ENCODE measurements at places on chromosomes 11 and 22.
A peak's percentile ranks its signal among the peaks of the same experiment; 100 is the strongest.

GRCh38 chr22:18978506-18978905 is 42.4 kb upstream of the PRODH start:
- no peak for DNase-seq

DNA sequence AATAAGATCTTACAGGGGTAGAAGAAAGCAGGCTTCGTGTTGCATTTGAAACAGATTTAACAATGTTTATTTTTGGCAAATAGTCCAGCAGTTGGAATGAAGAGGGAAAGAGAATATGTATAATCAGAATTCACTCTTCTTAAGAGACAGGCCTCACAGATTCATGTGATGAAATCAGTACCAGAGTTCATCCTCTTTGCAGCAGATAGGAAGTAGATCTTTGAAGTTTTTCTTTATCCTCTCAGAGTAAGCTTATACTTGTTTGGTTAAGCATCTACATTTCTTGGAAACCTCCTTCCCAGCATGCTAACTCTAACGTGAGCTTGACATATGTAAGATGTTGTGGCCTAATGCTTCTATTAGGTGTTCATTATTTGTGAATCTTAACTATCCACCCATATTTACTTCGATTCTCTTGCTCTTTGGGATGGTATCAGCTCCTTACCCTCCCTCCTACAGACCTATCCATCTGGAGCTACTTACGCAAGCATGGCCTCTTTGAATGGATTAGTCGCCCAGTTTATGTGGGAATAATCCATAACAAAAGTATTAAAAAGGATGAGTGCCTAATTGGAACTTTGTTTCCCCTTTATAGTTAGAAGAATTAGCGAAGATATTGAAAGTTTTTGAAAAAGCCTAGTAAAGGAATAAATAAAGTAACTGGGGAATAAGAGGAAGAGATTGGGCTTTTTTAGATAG is 80.1 kb downstream of the PRMT3 start:
- DNase-seq, result no peak

GRCh38 chr11:77150836-77151235 is 22.8 kb downstream of the MYO7A start:
- no peak for DNase-seq

- DNase-seq, result no peak
Observed at GRCh38 chr22:39686178-39686620, 115.6 kb downstream of the CACNA1I start.

- no peak for DNase-seq
Observed at GRCh38 chr11:60905047-60905446, 1.3 kb downstream of the PRPF19 start.

DNA sequence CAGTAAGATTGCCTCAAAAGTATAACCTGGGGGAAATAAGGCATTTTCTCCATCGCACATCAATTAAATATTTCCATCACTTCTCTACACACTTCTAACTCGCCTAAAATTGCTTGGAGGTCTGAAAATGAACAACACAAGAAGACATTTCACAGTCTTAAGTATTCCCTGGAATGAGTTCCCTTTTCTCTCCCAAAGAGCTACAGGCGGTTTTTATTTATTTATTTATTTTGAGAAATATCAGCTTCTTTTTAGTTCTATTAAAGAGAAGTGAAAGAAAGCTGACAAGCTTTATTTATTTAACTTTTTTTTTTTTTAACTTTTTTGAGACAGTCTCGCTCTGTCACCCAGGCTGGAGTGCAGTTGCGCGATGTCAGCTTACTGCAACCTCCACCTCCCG is 11.5 kb upstream of the PARVB start:
- DNase-seq, result no peak

GRCh38 chr11:35935390-35935789 is 8.5 kb upstream of the LDLRAD3 start:
- DNase-seq, result no peak

- DNase-seq, result no peak
Observed at GRCh38 chr11:2390725-2391151, 9.8 kb upstream of the TSSC4 start.

- DNase-seq, result peak; percentile 67
Observed at GRCh38 chr22:31089160-31090100, 8.3 kb downstream of the SMTN start.

GRCh38 chr11:110492321-110492685 is 62.6 kb downstream of the FDX1 start:
- DNase-seq, result no peak

DNA sequence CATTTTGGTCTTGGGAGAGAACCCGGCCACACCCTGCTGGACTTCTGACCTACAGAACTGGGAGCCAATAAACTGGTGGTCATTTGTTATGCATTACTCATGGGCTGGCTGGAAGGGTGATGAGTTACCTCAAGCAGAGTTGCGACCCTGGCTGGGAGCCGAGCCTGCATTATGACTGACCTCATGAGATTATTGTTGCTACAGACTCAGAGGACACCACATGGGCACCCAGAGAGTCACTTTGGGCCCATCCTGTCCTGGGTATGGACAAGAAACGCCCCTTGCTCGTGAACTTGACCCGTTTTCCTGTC is 531.7 kb downstream of the TBC1D22A start:
- no peak for DNase-seq

- DNase-seq, result no peak
Observed at GRCh38 chr11:115579181-115579825, 75.1 kb upstream of the CADM1 start.

GRCh38 chr11:106828976-106829375 is 189.3 kb downstream of the GUCY1A2 start:
- DNase-seq, result no peak

- DNase-seq, result no peak
Observed at GRCh38 chr11:36724742-36725385, 126.8 kb upstream of the RAG2 start.

DNA sequence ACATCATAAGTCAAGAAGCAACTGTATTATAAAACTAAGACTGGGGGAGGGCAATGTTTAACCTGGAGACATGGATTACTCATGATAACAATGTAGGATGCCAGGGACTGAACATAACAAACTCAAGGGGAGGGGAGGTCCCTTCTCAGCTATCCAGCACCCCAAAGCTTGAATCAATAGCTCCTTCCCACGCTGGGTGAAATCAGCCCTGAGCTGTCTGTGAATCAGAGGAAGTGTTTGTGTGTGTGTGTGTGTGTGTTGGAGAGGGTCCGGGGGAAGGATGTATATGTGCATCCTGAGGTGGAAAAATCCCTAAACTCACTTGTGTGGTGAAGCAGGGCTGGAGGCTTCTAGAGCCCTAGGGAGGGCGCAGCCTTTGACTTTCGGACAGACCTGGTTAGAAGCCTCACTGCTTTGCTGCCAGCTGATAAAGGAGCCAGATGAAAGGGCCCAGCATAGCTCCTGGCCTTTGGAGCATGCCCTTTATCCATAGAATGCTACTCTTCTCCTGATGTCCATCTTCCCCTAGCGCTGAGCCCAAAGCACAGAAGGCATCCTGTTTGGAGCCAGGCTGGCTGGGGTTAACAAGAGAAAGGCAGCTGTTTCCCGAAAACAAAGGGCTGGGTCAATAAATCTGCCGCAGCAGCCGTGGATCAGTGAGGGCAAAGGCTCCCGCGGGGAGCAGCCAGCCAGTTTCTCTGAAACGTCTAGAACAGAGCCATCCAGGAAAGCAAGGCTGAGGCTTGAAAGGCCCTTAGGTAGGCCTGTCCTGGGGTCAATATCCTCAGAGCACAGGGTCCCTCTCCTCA is 35.8 kb downstream of the TNKS1BP1 start:
- DNase-seq, result peak; percentile 53

- no peak for DNase-seq
Observed at GRCh38 chr11:12088531-12088930, 21.9 kb upstream of the MICAL2 start.

DNA sequence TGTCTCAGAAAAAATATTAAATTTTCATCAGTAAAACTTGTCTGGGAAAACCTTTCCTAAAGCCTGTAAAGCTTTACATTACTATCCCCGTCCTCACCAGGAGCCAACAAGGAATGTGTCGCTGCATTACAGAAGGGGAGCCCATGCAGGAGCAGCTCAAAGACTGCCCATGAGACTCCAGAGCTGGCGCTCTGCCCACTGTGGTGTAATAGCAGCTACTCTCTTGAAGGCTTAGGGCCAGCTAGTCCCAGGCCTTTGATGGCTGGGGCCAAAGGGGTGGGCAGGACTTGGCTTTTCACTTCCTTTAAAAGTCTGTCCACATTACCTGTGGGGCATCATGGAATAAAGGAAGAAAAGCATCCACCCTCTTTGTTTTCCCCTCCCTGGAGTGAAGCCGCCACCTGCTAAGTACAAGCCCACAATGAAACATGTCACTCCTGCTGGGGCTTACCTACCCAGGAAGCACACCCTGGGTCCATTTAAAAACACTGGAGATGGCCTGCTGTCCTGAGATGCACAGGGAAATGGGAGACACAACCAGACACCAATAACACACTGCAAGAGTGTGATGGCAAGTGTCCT is 150.7 kb downstream of the ADAMTS15 start:
- DNase-seq, result no peak

DNA sequence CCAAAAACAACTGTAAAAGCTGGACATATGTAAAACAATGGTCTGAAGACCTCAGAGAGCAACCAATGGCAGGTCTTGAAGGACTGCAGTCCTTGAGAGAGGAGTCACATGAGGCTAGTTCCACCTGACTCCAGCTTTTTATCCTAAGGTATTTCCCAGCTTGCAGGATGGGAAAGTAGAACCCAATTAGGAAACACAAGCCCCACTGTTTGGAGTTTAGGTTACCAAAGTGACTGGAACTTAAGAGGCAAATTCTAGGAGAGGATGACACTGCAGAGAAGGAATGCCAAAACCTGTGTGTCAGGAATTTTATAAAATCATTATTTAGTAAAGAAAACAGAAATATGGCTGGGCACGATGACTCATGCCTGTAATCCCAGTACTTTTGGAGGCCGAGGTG is 18.4 kb downstream of the OR2AT4 start:
- DNase-seq, result no peak

- DNase-seq, result no peak
Observed at GRCh38 chr22:22086501-22087158, 104.0 kb upstream of the TOP3B start.

DNA sequence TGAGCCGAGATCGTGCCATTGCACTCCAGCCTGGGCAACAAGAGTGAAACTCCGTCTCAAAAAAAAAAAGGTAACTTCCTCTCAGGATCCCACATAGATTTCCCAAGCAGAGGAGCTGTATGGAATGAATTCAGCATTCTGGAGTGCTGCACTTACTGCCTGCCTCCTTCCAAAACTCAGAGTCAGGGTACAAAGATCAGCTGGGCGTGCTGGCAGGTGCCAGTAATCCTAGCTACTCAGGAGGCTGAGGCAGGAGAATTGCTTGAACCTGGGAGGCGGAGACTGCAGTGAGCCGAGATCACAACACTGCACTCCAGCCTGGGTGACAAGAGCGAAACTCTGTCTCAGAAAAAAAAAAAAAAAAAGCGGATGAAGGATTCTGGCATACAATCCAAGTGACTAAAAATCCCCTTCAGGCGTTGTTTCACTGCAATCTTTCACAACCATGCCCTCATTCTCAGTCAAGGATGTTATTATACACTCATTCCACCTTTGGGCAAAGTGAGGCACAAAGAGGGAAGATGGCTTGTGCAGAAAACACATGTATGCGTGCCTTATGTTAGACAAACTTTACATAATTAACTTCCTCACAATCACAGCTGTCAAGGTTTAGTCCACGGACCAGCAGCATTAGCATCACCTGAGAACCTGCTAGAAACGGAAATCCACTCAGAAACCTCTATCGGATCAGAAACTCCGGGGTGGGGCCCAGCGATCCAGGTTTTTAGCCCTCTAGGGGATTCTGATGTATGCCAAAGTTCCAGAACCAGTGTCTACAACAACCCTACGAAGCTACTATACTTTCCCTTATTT is 1.1 kb upstream of the NOL12 start:
- peak; percentile 73 for DNase-seq

DNA sequence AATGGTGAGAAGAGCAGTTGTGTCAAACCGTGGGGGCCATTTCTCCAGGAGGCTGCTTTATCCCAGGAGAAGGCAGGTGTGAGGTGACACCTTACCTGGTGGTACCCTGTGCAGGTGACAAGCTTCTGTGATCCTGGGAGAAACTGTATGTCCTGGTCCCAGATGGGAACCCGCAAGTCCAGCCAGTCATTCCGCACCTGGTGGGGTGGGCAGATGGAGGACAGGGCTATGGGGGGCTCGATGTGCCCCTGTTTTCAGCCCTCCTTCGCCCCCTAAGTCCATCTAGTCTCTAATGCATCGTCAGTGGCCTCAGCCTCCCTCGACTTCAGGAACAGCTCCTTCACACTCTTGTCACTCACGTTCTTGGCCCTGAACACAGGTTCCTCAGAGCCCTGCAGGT is 2.7 kb upstream of the TEX54 start:
- DNase-seq, result no peak

DNA sequence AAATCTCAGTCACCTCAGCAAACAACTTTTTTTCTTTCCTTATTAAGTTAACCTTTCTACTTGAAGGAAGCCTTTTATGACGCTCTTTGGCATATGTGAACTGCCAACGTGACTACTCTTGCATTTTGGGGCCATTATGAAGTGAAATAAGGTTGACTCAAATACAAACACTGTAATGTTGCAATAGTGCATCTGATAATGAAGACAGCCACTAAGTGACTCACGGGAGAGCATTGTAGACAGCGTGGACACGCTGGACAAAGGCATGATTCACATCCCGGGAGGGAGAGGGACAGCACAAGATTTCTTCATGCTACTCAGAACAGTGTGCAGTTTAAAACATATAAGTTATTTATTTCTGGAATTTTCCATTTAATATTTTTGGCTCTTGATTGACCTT is 560.8 kb downstream of the ETS1 start:
- DNase-seq, result no peak

DNA sequence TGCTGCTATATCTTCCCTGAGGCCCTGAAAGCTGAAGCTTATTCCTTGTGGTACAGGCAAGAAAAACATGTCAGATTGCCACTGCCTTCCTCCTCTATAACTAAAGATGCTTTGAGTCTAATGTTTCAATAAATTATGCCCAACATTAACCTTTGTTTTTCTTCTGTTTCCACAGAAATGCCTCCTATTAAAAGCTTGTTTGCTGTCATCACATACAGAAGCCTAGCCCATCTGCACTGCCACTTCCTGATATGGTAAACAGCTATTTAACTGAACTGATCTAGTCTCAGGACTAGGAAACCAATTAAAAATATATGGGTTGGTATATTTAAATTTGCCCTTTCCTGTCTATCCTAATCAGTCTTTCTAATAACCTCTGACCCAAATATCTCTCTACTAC is 17.1 kb upstream of the CRTAM start:
- DNase-seq, result no peak

- DNase-seq, result no peak
Observed at GRCh38 chr11:20049231-20049630, 111.0 kb downstream of the DBX1 start.

- DNase-seq, result no peak
Observed at GRCh38 chr11:112817376-112817775, 143.8 kb upstream of the NCAM1 start.

DNA sequence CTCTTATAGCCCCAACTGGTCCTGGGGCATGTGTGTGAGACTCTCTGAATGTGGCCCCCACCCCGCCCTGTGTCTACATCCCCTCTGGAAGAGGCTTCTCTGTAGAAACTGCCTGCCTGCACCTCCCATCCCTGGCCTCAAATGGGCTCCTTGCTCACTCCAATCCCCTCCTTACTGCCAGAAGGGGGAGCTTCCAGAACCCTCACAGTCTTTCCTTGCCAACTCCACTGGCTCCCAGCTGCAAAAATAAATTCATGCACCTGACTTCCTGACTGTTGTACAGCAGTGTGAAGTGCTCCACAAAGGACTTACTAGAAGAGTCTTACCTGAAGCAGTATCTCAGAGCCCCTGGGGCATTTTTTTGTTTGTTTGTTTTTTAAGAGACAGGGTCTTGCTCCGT is 15.2 kb upstream of the SERPIND1 start:
- DNase-seq, result no peak

- no peak for DNase-seq
Observed at GRCh38 chr11:43962383-43963278, 20.2 kb downstream of the C11orf96 start.

Measured in mucosa of descending colon (tissue), 3 donors.